ENCODE measurements at places on chromosomes 7 and 10.

DNA sequence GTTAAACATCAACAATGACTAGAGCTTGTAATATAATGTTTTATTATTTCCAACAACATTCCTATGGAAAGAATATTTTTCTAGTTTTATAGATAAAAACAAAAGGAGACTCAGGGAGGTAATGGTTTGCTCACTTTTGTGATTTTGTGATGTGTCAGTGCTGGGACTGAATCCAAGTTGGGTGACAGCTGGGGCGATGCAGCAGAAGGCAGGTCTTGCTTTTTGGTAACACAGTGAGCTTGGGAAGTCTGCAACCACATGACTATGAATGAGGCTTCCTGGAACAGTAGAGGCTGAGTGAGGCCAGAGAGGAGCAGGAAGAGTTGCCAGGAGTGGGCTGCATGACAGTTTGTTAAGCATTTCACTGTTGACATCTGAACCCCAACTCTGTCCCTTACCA lies 4.9 kb upstream of the YKT6 start:
- DNase-seq = no peak

DNA sequence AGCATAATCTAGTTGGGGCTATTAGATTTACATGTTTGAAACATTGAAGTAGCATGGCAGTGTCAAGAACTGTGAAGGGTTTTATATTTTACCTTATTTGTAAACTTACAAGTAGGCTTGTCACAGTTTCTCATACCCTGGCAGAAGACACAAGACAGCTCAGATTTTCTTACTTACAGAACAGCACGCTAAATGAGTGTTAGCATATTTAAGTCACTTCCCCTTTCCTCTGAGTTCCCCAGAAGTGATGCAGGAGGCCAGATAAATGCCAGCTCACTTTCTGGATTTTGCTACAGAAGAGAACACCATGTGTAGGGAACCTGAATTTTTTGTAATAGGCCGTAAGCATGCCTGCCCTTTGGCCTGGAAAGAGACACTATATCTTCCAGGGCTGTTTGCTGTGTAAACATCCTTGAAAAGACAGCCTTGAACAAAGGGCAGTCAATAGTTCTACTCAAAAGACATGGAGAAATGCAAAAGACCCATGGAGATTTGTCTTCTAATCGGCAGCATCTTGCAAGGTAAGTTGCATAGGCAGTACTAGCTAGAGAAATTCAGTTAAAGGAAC lies 279.1 kb downstream of the PHF14 start:
- no peak for DNase-seq

DNA sequence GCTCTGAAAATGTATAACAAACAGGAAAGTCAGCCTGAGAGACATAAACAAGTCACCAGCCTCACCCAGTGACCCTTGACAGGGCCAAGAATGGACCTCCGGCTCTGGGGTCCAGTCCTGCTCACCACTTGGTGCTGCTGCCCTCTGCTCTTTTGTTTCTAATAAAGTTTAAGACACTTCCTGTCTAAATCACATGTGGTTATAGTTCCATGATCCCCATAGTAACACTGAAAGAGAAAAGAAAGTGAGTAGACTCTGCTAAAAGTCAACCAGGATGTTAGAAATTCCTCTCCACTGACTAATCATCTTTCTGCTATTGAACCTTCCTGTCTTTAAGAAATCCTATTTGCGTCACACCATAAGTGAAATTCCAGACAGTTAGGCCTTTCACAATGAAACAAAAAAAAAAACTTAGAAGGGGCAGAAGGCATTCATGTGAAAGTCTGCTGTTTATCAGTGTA lies 179.2 kb upstream of the BET1 start:
- no peak for DNase-seq

DNA sequence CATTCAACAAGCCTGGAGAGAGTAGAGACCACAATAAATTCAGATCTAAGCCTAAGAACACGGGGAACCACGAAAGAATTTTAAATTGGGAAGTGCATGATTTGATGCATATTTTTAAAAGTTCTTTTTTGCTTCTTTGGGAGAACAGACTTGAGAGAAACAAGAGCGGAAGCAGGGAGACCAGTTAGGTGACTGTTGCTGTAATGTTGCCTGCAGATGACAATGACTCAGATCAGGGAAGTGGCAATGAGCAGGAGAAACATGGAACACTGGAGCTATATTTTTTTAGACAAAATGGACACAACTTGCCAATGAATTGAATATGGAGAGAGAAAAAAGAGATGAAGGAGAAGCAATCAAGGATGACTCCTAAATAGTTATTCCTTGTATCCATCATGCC lies 125.1 kb downstream of the RAPGEF5 start:
- DNase-seq = no peak

DNA sequence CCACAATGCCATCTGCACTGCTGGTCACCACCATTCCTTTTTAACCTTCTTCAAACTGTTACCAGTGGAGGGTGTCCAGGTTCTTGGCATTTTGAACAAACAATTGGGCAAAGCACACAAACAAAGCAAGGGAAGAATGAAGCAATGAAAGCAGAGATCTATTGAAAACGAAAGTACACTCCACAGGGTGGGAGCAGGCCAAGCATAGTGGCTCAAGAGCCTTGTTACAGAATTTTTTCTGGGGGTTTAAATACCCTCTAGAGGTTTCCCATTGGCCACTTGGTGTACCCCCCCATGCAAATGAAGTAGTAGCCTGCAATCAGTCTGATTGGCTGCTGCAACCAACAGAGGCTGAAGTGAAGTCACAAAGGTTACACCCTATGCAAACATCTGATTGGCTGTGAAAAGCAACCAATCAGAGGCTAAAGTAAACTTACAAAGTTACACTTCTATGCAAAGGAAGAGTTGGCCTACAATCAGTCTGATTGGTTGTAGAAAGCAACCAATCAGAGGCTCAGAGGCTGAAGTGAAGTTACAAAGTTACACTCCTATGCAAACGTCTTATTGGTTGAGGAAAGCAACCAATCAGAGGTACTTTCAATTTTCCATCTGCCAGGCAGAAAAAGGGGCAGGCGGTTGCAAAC lies 103.2 kb upstream of the WAC start:
- no peak for DNase-seq

Data from breast epithelium (tissue), 4 donors.